Stimulated activated CD4-positive, alpha-beta T cell treated with anti-CD3 and anti-CD28 coated beads, Interleukin-15, amount 100 ng/mL, for 1 hour (primary cell): ENCODE measurements at places on chromosomes 11 and 22.

GRCh38 chr11:45386972-45387371 is 100.8 kb upstream of the SYT13 start:
- no peak for DNase-seq

DNA sequence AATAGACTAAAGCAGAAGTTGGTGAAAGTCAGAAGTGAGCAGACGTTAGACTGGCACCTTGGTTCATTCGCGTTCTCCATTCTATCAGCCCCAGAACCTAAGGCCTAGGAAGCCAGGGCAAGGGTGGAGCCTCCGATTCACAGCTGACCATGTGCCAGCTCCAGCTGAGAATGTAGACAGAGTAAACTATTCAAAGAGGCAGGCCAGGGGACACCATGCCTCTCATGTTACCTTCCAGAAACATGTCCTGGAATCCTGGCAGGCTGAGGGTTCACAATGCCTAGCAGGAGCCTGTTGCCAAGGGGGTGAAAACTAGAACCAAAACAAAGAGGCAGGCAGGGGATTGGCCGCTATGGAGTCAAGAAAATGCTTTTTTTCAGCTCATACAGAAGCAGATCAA is 224.4 kb upstream of the POU2AF2 start:
- no peak for DNase-seq

GRCh38 chr11:68583041-68583446 is 101.3 kb upstream of the GAL start:
- no peak for DNase-seq

- DNase-seq: no peak
Observed at GRCh38 chr11:125036933-125037332, 26.2 kb upstream of the SLC37A2 start.

GRCh38 chr11:105490333-105490732 is 119.5 kb upstream of the GRIA4 start:
- DNase-seq: no peak

- DNase-seq: no peak
Observed at GRCh38 chr11:108037636-108038035, 28.9 kb downstream of the CUL5 start.

DNA sequence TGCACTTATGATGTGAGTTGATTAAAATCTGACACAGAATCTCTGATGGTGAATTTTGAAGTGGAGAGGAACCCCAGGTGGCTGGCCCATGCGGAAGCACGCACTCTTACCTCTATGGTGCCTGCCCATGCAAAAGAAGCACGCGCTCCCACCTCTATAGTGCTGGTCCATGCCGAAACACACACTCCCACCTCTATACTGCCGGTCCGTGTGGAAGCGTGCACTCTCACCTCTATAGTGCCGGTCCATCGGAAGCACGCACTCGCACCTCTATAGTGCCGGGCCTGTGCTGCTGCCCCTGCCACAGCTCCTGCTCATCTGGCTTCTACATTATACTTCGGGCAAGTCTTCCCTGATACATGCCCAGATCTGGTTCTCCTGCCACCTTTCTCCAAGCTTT is 36.8 kb upstream of the SLC25A1 start:
- no peak for DNase-seq
